ENCODE measurements at places on chromosomes 2 and 18.

- no peak for DNase-seq
Observed at GRCh38 chr2:20391951-20392699, 41.5 kb upstream of the PUM2 start.

DNA sequence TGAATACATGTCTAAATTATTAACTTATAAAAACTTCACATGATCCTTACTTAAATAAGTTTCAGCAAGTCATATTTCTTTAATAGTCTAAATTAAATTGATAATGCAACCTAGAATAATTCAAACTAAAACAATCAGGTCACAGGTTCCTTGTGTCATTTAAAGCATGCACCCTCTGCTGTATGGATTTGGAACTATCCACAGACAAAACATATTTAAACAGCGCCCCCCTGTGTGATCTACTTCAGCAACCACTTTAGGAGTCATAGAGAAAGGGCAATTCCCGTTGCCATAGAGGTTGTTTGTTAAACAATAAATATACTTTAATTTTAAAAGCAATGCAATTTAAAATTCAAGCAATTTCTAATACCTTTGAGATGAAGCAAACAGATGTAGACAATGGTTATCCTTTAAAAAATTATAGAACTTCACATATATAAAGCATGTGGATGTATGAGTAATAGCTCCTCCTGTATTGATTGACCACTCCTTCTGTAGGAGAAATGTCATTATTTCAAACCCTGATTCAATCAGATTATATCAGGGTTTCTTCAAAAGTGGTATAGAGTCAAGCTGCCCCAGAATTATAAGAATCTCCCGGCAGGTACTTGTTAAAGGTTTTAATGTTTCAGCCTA, 21.2 kb downstream of the GRB14 start:
- peak; percentile 83 for DNase-seq

DNA sequence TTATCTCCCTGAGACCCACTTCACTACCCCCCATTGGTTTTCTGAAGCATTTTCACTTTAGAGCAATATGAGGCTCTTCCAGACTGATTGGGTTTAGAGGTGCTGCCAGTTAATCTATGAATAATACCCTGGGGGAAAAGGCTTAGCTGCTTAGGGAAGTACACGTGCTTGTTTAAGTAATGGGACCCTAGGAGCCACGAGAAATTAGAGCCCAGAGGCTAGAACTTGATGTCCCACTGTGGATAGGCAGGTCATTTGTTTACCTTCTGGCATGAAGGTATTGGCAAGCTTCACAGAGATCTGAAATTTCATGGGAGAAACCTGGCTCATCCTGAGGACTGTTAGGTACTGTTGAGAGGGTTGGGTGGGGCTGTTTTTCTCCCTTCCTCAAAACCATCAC, 59.7 kb downstream of the CLIP4 start:
- DNase-seq, result no peak

DNA sequence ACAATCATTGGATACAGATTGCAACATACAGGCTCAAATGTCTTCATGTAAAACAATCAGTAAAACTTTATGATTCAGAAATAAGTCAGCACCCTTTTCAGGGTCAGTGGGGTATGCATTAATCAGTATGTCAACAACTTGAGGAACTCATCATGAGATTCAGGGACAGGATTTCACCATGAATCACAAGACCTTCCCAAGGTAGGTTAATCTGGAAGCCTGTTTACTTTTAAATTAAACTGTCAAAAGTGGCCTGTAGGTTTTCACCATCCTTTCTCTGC, 104.8 kb downstream of the SP100 start:
- no peak for DNase-seq

DNA sequence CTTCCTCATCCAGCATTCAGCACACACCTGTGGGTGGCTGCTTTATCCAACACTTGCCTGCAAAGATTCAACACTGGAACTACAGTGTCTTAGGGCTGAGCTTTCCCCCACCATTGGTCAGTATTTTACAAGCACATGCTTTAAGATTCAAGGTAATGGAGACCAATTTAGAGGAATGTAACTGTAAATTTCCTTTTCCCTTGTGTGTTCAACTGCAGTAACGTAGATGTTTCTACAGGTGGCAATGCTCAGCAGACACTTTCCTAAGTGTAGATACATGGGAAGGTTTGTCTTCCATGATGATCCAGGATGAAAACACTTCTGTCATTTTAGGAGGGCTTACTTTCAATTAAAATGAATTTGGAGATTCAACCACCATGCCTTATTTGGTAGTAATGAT, 143.6 kb upstream of the PXDN start:
- DNase-seq, result no peak

GRCh38 chr2:221422516-221423209, 149.4 kb downstream of the EPHA4 start:
- no peak for DNase-seq

- DNase-seq, result no peak
Observed at GRCh38 chr2:182584462-182584861, 131.6 kb upstream of the DNAJC10 start.

DNA sequence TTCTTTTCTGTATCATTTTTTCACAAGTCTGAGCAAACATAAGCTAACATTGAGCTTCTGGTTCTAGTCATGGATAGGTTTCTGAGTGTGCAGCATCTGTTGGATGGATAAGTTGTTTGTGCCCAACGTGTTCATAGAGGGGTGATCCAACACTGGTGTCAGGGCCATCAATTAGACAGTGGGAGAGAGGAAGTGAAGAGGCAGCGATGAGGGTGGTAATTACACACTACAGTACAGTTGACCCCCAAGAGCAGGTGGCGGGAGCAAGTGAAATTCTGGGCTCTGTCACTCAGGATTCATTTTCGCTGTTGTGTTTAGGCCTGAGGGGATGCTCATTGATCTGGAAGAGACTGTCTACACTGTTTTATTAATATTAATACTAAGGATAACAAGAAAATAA, 180.0 kb upstream of the CXCR4 start:
- no peak for DNase-seq

DNA sequence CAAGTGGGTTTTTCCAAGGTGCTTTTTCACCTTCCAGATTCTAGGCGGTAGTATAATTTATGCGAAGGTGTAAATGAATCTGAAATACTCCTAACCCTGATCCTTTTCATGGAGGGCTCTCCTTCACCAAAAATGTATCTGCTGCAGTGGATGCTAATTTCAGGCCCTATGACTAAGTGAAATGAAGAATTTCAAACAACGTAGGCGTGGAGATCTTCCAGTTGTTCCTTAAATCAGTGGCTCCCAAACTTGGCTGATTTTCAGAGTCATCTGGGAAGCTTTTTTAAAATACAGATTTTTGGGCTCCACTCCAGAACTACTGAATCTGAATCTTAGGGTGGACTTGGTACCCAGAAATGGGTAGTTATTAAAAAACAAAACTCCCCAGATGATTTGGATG, 5.5 kb downstream of the GCKR start:
- no peak for DNase-seq

GRCh38 chr18:23619388-23619881, 33.1 kb upstream of the NPC1 start:
- no peak for DNase-seq

GRCh38 chr18:61201511-61201910, 131.7 kb upstream of the CDH20 start:
- DNase-seq, result no peak

DNA sequence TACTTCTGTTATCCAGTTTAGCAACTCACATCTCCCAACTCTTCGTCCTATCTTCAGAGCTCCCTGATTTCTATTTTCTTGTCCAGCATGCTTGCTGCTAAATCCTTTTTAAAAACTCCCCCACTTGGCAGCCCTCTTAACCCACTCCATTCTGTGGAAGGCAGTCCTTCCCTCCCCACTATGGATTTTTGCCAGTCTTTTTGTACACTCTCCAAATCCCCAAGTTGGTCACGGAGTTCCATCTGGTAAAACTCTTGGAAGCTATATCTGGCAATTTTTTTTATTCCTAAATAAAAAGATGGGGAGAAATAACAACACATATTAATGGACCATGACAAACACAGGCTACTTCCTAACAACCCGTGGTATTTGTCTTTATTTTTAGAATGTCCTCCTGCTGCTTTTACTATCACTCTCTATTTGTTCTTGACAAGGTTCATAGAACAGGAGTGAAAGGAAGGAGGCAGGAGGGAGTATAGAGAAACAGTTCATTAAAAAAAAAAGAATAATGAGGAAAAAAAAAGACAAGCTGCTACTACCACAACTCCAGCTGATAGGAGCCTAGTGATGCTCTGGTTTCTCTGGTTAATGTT, 120.0 kb upstream of the THSD7B start:
- DNase-seq, result no peak

- DNase-seq, result no peak
Observed at GRCh38 chr2:166170356-166170755, 42.5 kb upstream of the SCN1A start.

DNA sequence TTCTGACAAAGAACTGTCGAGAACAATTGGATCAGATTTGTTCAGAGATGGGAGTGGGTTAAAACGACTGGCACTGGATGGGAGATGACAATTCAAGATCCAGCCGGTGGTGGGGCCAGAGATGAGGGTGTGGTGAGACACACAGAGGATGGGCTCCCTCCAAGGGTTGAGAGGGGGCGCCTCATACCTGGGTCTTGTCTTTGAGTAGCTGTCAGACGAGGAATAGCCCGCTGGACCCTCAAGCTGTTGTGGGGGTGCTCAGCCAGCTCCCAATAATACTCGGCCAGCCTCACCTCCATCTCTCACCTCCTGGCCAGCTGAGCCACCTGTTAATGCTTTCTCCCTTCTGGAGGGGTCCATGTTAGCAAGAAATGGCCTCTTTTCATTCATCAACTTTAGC, 14.0 kb downstream of the INPP5D start:
- DNase-seq, result no peak

GRCh38 chr2:58730764-58731487, 489.8 kb upstream of the FANCL start:
- DNase-seq, result no peak
